ENCODE measurements at places on chromosomes 4 and X.

DNA sequence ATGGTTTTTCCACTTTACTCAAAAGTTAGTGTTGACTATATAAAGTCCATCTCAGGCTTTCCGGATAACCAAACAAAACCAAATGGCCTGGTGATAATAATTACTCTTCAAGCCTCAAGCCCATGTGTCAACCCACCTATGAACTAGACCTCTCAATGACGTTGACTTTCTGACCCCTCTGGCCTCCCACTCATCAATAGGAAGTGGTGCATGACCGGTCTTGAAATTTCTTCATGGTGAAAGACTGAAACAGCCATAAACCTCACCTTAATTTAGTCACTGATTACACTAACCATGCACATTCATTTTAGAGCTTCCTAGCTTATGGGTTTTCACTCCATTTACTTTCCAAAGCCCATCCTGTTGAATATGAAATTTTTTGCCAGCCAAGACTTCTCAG, 276.0 kb downstream of the KLHL13 start:
- no peak for DNase-seq

GRCh38 chrX:154000051-154000450, 19.7 kb downstream of the IRAK1 start:
- no peak for DNase-seq

DNA sequence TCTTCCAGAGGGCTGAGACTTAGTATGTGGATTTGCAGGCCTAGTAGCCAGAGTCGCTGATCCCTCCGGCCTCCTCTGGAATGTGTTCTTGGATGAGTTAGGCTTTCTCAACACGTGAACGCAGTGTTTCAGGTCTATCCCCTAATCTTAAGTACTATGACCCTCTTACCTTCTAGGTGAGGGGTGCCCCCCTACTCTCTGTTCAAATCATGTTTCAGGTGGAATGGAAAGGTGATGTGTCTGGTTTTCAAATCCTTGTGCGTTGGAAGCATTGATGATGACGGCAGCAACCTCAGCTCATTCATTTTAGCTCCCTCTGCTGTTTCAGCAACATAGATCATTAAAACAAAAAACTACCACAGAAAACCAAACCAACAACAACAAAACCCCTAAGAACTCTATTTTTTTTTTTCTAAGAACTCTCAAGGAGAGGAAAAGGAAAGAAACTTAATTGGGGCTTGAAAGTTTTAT, 56.4 kb downstream of the RWDD4 start:
- DNase-seq, result no peak

GRCh38 chr4:87216469-87216868, 3.9 kb downstream of the KLHL8 start:
- no peak for DNase-seq

GRCh38 chrX:69362354-69362753, 141.8 kb upstream of the NALF2 start:
- no peak for DNase-seq

GRCh38 chrX:30795981-30796958, 92.8 kb downstream of the TAB3 start:
- no peak for DNase-seq

DNA sequence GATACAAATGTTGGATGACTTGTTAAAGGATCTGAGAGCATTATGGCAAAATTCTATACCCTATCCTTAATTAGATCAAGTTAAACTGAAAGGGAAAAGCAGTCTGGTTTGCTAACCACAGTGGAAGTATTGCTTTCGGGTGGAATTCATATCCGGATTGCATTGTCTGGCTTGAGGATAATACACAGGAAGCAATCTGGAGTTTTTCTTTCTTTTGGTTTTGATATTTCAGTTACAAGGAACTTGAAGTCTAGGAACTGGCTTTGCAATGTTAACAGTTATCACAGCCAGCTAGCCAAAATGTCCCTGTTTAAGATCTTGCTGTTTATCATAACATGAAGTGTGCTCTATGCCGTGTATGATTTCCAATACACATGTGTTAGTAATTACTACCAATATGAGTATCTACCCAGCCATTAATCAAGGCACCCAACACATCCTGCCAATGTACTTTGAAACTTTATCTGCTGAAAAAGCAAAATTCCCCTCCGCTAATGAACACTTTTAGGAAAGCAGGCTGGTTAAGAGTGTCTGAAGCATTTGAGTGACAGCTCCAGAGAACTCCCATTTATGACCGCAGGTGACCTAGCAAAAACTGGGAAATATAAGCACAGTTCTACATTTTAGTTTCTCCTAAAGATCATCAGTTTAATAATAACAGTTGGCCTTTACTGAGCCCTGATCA, 146.4 kb downstream of the PALLD start:
- DNase-seq, result no peak

DNA sequence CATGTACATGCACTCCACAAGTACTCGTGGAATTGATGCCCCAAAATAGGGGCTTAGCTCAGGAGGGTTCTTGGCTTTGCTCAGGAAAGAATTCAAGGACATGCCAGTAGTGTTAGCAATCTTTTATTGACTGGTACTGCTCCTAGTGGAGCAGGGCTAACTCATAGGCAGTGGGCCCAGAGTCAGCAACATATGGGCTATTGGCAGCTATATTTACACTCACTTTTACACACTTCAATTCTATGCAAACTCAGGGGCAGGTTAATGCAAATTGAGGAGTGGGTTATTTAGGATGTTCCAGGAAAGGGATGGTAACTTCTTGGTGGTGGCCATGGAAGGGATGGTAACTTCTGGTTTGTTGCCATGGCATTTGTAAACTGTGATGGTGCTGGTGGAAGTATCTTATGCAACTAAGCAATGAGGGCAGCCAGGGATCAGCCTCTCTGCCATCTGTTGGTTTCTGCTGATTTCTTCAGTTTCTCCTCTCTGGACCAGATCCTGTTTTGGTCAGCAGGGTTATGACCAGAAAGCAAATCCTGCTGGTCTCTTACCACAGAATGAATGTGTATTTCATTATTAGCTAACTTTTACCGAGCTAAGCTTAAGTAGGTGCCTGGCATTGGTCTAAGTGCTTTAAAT, 69.2 kb upstream of the FAT1 start:
- no peak for DNase-seq

- DNase-seq, result no peak
Measured at GRCh38 chrX:10199212-10199611, 42.4 kb downstream of the CLCN4 start.

GRCh38 chrX:7689791-7690412, 153.1 kb upstream of the VCX start:
- no peak for DNase-seq

- no peak for DNase-seq
Measured at GRCh38 chrX:119880552-119881437, 9.2 kb downstream of the NDUFA1 start.

DNA sequence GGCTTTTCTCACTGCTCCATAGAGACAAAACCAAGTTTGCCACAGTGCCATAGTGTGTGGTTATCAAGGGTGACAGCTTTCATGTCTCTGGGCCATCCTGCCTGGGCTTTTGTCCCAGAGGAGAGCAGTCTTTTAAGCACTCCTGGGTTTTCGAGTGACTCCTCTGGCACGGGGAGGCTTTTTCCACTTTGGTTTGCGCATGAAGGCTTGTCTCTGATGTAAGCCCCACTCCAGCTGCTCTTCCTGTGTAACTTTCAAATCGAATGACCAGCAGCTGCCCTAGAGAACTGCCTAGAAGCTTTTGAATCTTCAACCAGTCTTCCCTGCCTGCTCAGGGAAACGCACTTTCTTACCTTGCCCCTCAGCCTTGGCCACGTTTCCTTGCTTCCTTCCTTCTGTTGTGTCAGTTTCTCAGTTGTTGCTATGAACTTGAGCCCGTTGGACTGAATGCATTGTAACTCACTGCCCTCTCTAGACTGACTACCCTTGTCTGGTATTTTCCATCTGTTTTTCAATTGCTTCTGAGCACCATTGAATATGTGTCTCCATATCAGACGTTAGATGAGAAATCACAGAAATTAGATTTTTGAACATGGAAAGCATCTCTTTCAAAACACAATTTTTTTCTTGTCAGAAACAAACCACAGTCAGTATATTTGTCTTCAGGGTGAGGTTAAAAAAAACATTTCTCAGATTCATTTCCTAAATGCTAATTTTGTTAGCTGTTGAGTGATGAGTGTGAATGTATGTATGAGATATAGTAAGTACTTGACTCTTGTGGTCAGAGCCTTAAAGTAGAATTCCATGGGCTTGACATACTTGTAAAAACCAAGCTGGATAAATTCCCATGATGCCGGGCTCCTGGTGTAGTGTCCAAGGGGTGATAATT, 45.3 kb downstream of the SLC9A6 start:
- no peak for DNase-seq

- DNase-seq, result no peak
Measured at GRCh38 chr4:126899331-126899801, 733.4 kb upstream of the INTU start.

- DNase-seq, result no peak
Measured at GRCh38 chr4:182394181-182394580, 151.0 kb downstream of the TENM3 start.
